ENCODE measurements at places on chromosomes 2 and 18. TPM values are rescaled to one million over a fixed set of nuclear protein-coding genes. Genes with fewer than 3 reads are reported as not detected.

GRCh38 chr2:26606847-26607190, 34.3 kb downstream of the CIB4 start:
- H3K4me1 ChIP-seq = peaks cover 34% of the 10 kb centered on the region
- no peak for DNase-seq
- no peak overlapping the region for H3K27ac ChIP-seq
- no peak overlapping the region for H3K4me3 ChIP-seq

DNA sequence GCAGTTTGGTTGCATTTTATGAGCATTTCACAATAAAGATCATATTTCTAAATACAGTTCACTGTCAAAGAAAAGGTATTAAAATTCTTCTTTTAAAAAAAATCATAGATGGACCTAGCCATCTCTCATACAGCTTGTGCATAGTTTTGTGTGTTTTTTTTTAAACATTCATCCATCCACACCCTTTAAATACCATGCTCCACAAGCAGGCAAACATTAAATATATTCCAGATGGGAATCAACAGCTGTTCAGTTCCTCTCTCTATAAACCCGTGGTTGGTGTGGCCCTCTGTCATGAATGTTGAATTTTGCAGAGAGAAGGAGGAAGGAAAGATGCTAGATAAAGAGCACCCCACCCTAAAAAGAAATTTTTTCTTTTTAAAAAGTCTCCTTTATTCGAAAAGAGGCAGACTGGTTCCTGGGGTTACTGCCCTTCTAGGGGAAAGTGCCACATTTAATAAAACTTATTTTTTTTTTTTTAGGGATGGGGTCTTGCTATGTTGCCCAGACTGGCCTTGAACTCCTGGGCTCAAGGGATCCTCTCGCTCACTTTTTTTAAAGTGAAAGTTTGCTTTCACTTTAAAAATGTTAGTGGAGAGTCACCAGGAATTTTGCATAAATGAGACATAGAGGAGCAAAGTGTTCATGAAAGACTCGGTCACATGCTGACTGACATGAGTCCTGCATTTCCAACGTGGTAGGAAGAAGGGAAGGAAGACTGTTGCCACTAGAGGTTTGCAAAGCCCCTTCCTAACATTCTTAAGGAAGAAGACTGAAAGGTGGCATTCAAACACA, 73.9 kb upstream of the LMAN1 start:
- H3K27me3 ChIP-seq = no peaks in the 10 kb centered on the region
- H3K4me1 ChIP-seq = no peaks in the 10 kb centered on the region
- no peak overlapping the region for H3K4me3 ChIP-seq
- DNase-seq = no peak

DNA sequence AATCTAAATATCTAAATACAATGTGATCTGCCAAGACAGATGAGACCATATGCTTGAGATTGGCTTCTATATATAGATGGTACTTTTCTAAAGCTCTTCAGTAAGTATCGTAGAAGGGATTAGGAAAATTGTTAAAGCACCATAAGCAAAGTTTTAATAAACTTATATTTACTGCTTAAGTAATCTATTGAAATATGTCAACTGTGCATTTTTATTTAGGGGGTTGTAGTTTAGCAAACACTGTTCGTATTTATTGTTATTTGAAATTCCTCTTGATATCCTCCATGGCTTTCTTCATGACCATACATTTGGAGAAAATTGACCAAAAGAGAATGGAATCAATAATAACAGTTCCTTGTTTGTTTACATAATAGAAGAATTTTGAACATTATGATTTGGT, 102.7 kb downstream of the MIB1 start:
- no peaks in the 10 kb centered on the region for H3K4me1 ChIP-seq
- peaks cover 21% of the 10 kb centered on the region for H3K36me3 ChIP-seq
- H3K4me3 ChIP-seq = no peak overlapping the region
- no peak overlapping the region for H3K27ac ChIP-seq
- DNase-seq = no peak

DNA sequence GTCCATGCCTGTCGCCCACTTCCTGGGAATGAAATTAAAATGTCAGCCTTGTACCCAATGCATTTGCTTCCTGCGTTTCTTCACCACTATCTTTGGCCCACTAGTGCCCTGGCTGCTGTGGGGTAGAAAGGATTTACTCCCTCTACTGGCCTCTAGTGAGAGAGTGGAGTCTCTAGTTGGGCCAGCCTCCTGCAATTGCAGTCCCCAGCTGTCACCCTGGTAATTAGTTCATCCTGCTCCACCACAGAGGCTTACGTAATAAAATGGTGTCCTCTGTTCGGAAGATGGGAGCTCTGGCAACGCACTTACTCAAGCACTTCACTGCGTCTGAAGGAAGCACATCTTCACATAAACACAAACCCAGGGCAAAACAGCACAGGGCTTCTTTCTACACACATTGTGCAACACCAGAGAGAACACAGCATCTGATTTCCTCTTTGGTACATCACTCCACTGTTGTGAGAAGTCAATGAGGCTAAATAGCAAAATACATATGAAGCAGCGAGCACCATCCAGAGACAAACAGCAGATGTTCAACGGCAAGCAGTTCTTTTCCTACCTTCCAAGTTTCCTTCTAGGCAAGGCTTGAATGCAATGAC, 274.6 kb downstream of the LRATD1 start:
- no peaks in the 10 kb centered on the region for H3K27me3 ChIP-seq
- H3K4me3 ChIP-seq = no peak overlapping the region
- DNase-seq = no peak
- H3K36me3 ChIP-seq = no peaks in the 10 kb centered on the region
- H3K27ac ChIP-seq = no peak overlapping the region
- H3K4me1 ChIP-seq = no peaks in the 10 kb centered on the region

ANKRD29 gene
- 4.3 TPM for total RNA-seq

- H3K4me1 ChIP-seq = no peaks in the 10 kb centered on the region
- H3K4me3 ChIP-seq = no peak overlapping the region
- no peaks in the 10 kb centered on the region for H3K36me3 ChIP-seq
These were observed 10.7 kb downstream of the ZBTB14 start for GRCh38 chr18:5284808-5285207.

- no peaks in the 10 kb centered on the region for H3K4me1 ChIP-seq
- no peaks in the 10 kb centered on the region for H3K27me3 ChIP-seq
- no peak overlapping the region for H3K27ac ChIP-seq
- H3K36me3 ChIP-seq = no peaks in the 10 kb centered on the region
These were observed 597.0 kb upstream of the NRXN1 start for GRCh38 chr2:51628917-51629316.

PSMA8 gene
- 0.40 TPM for total RNA-seq

GRCh38 chr2:200534572-200534971, 8.6 kb downstream of the SGO2 start:
- H3K4me1 ChIP-seq = no peaks in the 10 kb centered on the region
- H3K4me3 ChIP-seq = no peak overlapping the region
- DNase-seq = no peak
- H3K27me3 ChIP-seq = no peaks in the 10 kb centered on the region
- no peak overlapping the region for H3K27ac ChIP-seq

DNA sequence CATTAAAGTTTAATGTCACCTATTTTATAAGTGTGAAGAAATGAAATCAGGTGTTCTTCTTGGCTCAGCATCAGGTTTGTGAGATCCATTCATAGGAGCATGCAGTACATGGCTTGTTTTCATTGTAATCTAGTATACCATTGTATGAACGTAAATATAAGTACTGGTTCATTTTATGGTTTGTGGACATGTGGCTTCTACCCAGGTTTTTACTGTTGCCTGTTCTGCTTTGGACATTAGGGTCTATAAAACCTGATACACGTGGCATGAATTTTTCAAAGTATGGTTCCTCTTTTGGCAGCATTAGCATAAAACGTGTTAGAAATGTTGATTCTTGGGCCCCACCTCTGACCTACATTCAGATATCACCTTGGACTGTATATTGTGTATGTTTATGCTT, 175.5 kb downstream of the PRPF40A start:
- H3K27me3 ChIP-seq = no peaks in the 10 kb centered on the region
- DNase-seq = no peak
- H3K4me1 ChIP-seq = peaks cover 22% of the 10 kb centered on the region
- H3K36me3 ChIP-seq = no peaks in the 10 kb centered on the region

MPP4 gene
- total RNA-seq = not detected

GRCh38 chr18:79558933-79559416, 120.6 kb upstream of the CTDP1 start:
- H3K4me3 ChIP-seq = no peak overlapping the region
- H3K4me1 ChIP-seq = no peaks in the 10 kb centered on the region
- H3K27me3 ChIP-seq = no peaks in the 10 kb centered on the region
- no peak for DNase-seq

CRYGC gene
- total RNA-seq = not detected

GRCh38 chr2:10772868-10773215, 39.7 kb downstream of the PDIA6 start:
- DNase-seq = no peak

- peaks cover 15% of the 10 kb centered on the region for H3K4me1 ChIP-seq
- no peak overlapping the region for H3K27ac ChIP-seq
- H3K27me3 ChIP-seq = no peaks in the 10 kb centered on the region
- H3K4me3 ChIP-seq = no peak overlapping the region
- DNase-seq = no peak
These were observed 1.9 kb downstream of the YES1 start for GRCh38 chr18:809985-810642.

DNA sequence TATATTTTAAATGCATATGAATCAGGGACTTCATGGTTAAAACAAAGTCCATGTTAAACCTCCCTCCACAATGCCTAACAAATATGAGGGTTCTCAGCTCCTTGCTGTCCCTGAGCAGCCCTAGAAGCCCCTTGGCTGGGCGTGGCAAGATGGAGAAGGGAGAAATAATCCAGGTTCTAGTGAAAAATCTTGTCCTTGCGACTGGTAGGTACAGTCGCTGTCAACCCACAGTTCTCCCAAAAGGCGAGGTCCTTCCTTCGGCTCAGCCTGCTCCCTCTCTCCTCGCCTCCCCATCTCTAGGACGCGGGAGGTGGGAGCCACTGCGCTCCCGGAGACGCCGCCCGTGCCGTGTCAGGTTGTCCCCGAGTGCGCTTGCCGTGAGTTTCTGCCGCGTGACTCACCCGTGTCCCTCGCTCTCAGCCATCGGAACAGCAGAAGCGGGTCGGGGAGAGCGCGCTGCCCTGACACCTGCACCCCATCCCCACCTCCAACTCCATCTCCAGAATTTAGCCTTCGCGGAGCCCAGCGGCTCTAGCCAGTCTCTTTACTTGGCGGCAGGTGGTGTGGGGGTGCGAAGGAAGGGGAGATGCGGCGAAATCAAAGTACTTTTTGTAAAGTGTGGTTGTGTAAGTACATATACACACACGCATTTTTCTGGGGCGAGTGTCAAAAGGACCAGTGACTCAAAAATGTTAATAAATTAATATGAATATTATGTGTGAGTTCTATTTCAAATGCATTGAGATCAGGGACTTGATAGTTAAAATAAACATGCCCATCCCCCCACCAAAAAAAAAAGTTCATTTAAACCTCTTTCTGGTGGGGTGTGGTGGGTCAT, 65.1 kb upstream of the TMEM17 start:
- no peaks in the 10 kb centered on the region for H3K36me3 ChIP-seq
- peak; percentile 56 for DNase-seq
- peak overlapping the region; percentile 1 for H3K4me3 ChIP-seq
- H3K27ac ChIP-seq = no peak overlapping the region

CRYGB gene
- total RNA-seq = not detected

INPP5D gene
- total RNA-seq = 7.1 TPM

HOXD8 gene
- 24.9 TPM for total RNA-seq

GRCh38 chr2:30800159-30800558, 7.1 kb downstream of the CAPN13 start:
- H3K4me1 ChIP-seq = peaks cover 10% of the 10 kb centered on the region
- H3K27ac ChIP-seq = no peak overlapping the region
- H3K36me3 ChIP-seq = no peaks in the 10 kb centered on the region

DNA sequence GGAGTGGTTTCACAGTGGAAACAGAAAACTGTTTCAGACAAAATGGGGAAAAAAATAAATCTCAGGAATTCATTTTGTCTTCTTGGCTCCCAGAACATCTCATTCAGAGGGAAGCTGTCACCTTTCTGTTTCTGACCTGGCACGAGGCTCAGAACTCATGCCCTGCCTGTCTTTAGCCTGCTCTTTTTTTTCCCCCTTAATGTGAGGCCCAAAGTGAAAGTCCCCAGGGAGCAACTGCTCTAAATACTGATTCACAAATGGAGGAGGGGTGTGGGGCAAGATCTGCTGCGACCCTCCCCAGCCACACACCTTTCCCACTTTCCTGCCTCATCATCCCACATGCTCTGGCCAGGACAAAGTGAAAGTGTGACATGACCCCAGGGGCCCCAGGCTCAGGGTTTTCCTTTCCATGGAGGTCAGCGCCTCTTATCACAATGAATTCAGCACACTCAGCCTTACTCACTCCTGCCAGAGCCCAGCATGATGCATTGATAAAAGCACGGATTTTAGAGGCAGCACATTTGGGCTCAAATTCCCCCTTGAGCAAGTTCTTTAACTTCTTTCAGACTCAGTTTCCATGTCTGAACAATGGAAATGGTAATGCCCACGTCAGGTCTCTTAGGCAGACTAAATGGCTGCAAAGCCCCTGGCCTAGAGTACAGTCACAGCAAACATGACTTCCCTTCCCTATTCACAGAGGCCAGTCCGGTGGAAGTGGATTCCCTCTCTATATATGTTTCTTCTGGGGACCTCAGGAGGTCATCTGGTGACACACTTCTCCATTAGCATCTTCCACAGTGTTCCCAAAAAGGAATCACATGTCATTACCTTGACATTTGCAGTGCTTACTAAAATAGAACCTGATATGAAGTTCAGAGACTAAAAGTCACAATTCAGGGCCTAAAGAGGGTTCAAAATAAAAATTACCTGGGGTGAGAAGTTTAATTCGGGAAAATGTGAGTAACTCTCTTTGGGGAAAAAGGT, 55.3 kb upstream of the TMEM163 start:
- H3K36me3 ChIP-seq = no peaks in the 10 kb centered on the region
- no peak for DNase-seq
- H3K4me1 ChIP-seq = no peaks in the 10 kb centered on the region
- H3K27me3 ChIP-seq = no peaks in the 10 kb centered on the region
- no peak overlapping the region for H3K27ac ChIP-seq

DNA sequence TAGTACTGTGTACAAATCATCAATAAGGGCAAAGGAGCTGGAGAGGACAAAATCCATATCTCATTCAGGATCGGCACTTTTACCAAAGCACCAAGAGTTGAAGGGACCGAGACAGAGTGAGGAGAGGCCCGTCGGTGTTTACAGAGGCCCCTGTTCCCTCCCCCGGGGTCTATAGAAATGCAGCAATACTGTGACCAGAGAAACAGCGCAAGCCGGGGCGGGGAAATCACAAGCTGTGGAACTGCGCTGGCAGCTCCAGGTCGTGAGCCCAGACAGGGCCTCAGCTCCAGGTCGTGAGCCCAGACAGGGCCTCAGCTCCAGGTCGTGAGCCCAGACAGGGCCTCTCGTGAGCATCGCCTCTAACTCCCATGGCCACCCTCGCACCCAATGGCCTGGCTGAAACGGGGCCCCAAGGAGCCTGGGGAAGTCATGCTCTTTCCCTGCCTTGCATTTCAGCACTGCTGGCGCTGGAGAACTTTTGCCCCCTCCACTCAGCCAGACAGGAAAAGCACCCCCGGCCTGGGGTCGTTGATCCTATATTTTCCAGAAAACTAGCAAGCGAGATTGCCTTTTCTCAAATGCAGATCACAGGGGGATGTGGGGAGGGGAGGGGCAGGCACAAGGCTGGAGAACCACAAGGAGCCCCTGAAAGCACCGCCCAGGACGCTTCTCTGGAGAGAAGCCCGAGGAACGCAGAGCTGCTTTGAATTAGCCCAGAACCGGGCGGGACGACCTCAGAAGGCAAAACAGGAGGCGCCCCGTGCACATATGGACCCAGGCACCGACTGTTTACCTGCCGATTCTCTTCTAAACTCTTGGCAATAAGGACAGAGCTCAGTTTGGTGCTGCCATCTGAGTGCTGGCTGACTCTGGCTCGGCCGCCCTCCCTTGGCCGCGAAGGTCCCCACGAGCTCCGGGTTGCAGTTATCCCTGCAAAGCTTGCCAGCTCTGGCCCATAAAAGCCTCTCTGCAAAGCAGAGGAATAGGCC, 223.7 kb downstream of the ACKR3 start:
- H3K4me1 ChIP-seq = peaks cover 9% of the 10 kb centered on the region
- H3K36me3 ChIP-seq = no peaks in the 10 kb centered on the region
- DNase-seq = no peak
- no peak overlapping the region for H3K4me3 ChIP-seq
